ENCODE measurements at places on chromosomes 11 and 22.

DNA sequence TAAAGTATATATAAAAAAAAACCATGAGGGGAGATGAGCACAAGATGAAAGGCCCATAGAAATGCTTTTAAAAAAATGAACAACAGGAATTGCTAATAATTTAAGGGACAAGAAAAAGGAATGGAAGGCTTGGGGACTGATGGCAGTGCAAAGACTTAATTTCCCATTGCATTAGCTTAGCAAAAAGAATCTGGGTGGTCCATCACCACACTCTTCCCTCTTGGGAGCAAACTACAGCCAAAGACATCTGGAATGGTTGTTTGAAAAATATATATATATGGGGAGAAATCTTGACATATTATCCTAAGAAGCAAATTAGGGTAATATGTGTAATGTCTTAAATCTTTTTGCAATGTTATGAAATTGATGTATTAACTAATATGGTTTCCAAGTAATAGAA lies 727.1 kb downstream of the METTL15 start:
- no peak for DNase-seq

DNA sequence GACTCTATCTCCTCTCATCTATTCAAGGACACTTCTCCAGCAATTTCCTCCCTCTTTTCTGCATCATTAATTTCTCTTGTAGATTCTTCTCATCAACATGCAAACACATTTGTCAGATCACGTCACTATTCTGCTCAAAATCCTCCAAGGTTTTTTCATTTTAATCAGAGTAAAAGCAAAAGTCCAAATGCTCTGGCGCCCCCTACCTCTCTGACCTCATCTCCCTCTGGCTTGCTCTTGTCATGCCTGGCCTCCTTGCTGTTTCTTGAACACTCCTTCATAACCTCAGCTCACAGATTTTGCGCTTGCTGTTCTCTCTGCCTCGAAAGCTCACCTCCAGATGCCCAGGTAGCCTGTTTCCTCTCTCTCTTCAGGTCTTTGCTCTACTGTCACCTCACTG lies 22.4 kb downstream of the RTCB start:
- DNase-seq: no peak

- no peak for DNase-seq
These were observed 12.3 kb downstream of the PAX6 start for GRCh38 chr11:31798554-31799434.

- no peak for DNase-seq
These were observed 64.7 kb downstream of the ADAMTS15 start for GRCh38 chr11:130513132-130513531.

DNA sequence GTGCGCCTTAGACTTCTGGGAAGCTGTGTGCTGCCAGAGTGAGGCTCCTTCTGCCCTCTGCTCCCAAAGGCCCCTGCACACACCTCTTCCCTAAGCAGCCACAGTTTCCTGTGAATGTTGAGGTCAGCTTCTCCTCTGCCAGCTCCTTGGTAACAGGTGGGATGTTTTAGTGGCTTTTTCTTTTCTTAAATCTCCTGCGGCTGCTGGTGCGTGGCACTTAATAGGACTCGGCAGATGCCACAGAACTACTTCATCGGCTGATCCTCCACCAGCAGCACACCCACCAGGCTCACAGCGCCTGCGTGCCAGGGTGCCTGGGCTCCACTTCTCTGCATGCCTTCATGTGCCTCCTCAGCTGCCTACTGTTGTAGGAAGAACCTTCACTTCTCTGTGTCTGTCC lies 87.8 kb downstream of the RCN1 start:
- DNase-seq: no peak

DNA sequence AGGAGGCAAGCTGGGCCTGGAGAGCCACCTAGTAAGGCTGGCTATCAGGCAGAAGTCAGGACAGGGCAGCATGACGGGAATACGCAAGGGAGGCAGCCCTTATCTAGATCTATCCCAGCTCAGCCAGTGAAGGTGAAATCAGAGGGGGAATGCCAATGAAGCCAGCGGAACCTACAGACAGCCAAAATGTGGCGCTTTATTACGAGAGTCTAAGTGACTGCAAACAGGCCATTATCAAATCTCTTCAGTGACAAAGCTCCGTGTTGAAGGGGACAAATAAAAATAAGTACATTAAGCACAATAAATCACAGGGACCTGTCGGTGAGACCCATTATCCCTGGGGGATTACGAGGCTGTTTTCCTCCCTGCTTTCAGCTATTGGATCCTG lies 22.8 kb downstream of the LARGE1 start:
- DNase-seq: no peak

DNA sequence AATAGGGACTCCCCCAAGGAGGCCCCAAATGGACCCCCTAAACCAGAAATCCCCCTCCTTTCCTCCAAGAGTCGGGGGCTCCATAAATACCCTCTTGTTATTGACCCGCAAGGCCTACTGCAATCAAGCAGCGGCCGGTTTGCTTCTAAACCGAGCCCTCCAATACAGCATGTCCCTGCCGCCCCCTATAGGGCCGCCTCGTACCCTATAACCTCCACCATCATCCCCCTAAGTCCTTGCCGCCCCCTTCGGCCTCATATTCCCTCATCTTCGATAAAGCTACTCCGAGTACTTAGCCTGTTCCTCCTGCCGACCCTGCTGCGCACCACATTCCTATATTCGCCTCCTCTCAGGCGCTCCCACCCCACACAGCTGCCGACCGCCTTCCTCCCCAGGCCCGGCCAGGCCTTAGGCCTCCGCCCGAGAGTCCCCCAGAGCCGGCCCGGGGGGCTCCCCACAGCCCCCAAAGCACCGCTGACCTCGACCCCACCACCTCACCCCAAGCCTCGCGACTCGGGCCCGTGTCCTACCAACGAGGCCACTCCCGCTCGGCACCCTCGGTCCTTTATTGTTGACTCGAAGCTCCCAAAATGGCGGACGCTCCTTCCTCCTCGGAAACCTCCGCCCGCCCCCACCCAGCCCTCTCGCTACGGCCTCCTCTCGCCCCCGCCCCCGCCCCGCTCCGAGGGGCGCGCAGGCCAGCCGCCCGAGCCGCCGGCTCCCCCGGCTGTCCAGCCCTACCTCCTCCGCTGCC lies 430 bp downstream of the DDX6 start:
- DNase-seq: peak; percentile 59

- DNase-seq: no peak
These were observed 98.9 kb downstream of the ZBTB16 start for GRCh38 chr11:114158421-114158820.

- DNase-seq: no peak
These were observed 500.5 kb downstream of the FAM181B start for GRCh38 chr11:82233201-82233600.

DNA sequence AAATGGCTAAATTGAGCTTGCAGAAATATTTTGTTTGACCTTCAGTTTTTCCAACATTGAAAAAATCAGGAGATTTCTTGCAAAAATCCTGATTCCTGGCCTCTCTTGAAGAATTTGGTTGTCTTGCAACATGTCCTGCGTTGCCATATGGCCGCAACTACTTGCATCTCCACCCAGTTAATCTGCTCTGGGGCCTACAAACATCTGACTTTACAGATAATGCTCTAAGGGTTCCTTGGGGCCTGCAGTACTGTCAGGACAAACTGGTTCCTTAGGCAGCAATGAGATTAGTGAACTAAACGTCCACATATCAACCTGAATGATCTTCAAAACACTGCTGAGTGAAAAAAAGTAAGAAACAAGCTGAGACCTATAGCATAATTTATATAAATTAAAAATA lies 36.6 kb upstream of the FEZ1 start:
- no peak for DNase-seq

- no peak for DNase-seq
These were observed 31.8 kb upstream of the RFPL3 start for GRCh38 chr22:32325811-32326237.

GRCh38 chr11:67301951-67302516 lies 1.3 kb upstream of the SSH3 start:
- no peak for DNase-seq

GRCh38 chr22:33879796-33880195 lies 40.5 kb downstream of the LARGE1 start:
- no peak for DNase-seq

DNA sequence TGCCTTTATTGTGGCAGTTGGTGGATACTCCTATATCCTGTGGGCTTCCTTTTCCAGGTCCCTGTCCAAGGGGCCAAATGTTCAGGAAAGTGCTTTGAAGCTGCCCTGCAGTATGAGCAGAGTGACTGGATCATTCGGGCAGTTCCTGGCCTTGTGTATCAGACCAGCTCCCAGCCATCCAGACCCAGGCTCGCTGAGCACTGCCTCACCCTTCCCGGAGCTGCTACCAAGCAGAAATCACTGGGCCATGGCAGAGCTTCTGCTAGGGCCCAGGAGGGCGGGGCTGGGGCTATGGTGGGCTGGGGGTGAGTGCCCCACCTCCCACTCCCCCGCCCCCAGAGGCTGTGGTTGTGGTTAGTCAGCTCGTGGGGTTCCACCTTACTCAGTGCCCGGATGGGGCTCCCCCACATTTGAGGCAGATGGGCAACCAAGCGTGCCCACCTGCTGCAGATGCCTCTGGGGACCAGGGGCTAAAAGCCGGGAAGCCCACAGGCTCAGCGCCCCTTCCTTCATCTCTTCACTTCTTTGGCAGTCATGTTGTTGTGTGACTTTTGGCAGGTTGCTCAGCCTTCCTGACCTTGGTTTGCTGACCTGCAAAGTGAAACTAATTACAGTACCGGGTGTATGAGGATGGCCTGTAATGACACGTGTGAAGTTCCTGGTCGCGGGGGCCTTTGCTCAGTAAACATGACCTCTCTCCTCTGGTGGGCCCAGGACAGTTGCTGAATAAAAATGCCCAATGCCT lies 2.1 kb upstream of the LRRC32 start:
- peak; percentile 31 for DNase-seq

DNA sequence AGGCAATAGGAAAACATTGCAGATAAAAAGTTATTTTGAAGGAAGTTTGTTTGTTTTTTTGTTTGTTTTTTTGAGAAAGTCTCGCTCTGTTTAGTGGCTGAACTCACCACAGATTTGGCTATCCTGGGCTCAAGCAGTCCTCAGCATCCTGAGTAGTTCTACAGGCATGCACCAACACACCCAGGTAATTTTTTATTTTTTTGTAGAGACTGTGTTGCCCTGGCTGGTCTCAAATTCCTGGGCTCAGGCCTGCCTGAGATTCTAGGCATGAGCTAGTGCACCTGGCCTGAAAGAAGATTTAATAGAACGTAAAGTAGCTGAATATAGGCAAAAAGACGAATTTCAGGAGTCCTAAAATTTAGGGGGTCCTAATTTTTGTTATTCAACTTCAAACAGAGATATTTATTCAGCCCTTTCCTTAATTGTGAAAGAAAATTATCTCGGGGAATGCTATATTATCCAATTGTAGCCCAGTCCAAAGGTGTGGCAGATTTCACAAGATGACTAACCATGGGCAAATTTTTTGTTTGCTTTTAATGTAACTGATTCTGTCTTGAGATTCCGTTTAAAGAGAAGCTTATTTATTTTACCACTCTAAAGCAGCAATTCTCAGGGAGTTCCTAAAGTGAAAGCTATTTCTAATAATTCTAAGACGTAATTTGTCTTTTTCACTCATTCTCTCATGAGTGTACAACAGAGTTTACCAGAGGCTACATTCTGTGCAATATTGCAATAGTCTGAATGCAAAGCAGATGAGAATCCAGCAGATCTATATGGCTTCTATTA lies 940 bp downstream of the IL18 start:
- DNase-seq: no peak

- DNase-seq: no peak
These were observed 3.8 kb upstream of the KCNQ1OT1 start for GRCh38 chr11:2703363-2704141.

DNA sequence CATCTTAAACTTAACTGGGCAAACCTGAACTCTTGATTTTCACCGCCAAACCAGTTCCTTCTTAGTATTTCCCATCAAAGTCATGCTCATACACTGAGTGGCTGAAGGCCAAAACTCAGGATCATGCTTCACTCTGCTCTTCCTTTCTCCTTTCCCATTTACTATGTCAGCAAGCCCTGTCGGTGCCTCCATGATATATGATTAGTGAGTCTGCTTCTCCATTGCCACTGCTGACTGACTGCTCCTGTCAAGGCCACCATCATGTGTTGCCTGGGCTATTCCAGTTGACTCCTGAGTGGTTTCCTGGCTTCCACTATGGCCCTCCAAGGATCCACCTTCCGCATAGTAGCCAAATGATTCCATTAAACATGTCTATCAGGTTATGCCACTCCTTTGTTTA lies 42.8 kb upstream of the AMPD3 start:
- no peak for DNase-seq

- DNase-seq: no peak
These were observed 50.4 kb downstream of the RPUSD4 start for GRCh38 chr11:126161023-126161391.

- DNase-seq: no peak
These were observed 96.9 kb upstream of the ANO1 start for GRCh38 chr11:69981119-69981784.

- DNase-seq: peak; percentile 26
These were observed 423 bp downstream of the PEX16 start for GRCh38 chr11:45917286-45917622.
